ENCODE measurements at places on chromosomes 11 and 22.

- DNase-seq = no peak
Observed at GRCh38 chr22:23177197-23177596, 3.1 kb upstream of the BCR start.

DNA sequence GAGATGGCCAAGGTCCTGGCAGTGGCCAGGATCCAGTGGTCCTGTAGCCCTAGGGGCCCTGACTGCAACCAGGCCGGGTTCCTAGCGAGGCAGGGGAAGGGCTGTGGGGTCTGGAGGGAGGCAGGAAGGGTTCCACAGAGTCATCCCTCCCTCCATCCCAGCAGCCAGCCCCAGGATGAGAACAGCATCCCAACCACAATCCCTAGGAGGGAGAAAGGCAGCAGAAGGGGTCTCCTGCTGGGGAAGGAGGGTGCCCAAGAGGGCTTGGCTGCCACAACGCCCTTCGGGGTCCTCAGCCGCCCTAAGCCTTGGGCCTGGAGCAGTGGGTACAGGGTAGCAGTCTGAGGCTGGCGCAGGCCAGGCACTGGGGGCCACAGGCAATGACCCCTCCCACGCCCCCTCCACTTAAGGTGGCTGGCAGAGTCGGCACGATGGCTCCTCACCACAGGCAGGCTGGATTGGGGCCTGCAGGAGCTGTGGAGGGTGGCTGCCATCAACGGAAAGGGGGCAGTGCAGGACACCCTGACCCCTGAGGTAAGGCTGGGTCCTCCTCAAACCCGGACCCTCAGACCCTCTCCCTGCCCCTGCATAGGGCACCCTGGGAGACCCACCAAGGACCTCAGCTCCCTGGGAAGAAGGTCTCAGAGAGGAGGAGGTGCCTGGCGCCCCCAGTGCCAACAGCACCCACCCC is 7.2 kb downstream of the SLC22A12 start:
- no peak for DNase-seq

- no peak for DNase-seq
Observed at GRCh38 chr22:17264321-17265052, 45.3 kb upstream of the ADA2 start.

DNA sequence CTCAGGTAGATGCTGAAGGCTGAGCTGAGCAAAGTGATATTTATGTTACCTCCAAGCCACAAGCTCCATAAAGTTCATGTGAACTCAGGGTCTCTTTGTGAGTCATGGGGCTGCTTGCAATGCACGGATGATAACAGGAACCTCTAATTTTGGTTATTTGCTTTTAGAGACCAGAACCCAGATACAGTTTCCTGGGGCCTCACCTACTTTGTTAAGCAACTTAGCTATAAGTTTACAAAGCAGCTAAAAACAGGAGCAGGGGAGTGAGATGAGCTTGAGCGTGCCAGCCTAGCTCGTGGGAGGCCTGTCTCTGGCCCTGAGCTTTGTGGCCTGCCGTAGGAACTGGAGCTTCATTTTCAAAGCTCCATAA is 29.2 kb downstream of the SREBF2 start:
- peak; percentile 62 for DNase-seq

DNA sequence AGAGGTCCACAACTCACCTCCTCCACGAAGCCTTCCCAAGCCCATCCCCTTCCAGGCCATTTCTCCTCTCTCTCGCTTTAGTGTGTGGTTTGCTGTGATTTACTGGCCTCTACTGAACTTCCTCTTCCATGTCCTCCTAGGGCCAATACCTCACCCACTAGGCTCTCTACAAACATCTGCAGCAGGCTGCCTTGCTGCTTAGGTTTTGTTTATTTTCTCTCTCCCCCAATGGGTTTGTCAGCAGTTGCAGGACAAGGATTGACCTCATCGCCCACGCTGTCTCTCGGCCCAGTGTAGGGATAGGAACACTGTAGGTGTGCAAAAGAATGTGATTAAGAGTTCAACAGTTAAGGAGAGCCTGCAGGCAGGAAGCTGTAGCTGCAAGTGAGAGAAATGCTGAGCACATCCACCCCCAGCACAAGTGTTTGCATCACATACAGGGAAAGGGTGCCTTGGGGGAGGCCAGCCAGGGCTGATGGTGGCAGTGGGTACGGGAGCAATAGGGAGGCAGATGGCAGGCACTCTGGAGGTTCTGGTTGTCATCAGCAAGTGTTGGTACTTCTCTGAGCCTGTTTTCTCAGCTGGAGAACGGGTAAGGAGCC is 1.4 kb downstream of the PC start:
- peak; percentile 22 for DNase-seq

- no peak for DNase-seq
Observed at GRCh38 chr22:21849489-21849888, 18.0 kb downstream of the MAPK1 start.

DNA sequence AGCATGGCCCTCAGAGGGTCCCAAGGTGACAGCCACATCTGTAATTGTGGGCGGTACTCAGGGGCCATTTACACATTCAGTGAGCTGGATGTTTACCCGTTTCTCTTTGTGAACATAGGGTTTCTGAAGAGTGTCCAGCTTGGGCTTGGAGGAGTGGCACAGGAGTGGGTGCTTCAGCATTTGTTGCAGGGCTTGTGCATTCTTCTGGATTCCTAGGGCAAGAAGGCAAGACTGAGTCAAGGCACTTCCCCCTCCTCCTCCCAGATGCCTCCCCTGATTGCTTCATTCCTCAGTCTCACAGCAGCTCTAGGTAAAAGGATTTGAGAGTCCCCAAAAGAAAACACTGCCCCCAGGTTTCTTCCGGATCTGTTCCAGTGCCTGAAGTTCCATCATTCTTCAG is 95.4 kb downstream of the RNF169 start:
- DNase-seq = no peak

GRCh38 chr22:46983046-46983445 is 220.6 kb downstream of the TBC1D22A start:
- no peak for DNase-seq

- no peak for DNase-seq
Observed at GRCh38 chr11:116302756-116303155, 470.0 kb downstream of the BUD13 start.

DNA sequence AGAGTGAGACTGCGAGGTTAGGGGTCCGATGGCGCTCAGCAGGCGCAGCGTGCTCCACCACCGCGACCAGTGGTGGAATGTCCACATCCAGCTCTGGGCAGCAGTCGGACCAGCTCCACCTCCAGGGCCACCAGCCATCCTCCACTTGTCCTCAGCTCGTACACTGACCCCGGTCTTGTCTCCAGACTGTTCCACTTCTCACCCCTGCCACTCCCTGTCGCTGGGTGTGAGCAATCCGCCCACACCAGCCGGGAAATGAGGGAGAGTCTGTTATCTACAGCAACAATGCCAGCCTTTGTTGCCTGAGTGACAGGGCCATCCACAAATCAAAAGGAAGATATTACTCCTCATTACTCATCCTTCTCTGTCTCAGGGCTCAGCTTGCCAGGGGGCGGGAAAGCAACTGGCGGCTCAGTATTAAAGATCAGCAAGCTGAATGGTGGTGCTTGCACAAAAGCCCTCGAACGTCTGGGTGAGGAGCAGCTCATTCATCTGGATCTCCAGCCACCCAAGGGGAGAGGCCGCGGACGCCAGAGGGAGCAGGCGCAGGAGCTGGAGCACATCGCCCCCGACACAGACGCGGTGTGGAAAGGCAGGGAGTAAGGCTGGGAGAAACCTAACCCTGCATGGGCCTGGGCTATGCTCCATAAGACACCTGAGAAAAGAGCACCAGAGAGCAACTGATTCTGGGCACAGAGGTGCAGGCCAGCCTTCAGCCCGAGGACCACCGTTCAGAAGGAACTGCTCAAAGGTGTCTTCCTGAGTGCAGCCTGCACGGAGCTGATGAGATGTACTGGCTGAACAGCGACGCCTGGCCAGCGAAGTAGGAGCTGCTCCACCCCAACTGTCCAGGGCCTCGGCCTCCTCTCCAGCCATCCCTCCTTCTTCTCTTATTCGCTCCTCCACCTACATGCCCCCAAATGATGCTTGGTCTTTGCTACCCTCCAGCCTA is 21.9 kb downstream of the IGSF9B start:
- DNase-seq = no peak

- no peak for DNase-seq
Observed at GRCh38 chr22:43338766-43339345, 4.3 kb downstream of the SCUBE1 start.

GRCh38 chr11:46431211-46431610 is 39.6 kb upstream of the CHRM4 start:
- DNase-seq = no peak

GRCh38 chr11:8259306-8259959 is 4.2 kb downstream of the LMO1 start:
- no peak for DNase-seq

- no peak for DNase-seq
Observed at GRCh38 chr22:24494528-24495364, at the start of gene UPB1. Gene UPB1, plus strand, starts transcription at chr22:24495332. Its CDS starts 72 bp downstream, at chr22:24495404.

Measured in CD4-positive, alpha-beta T cell (primary cell).